ENCODE measurements at places on chromosomes 6 and 20. TPM values are rescaled to one million over a fixed set of nuclear protein-coding genes. Genes with fewer than 3 reads are reported as not detected.

The FERMT1 gene
- 17.4 TPM for total RNA-seq

The GRIK2 gene
- 0.34 TPM for total RNA-seq

The ATP6V1G2 gene
- total RNA-seq, result 0.64 TPM

The LZTS3 gene
- total RNA-seq, result 3.2 TPM

The LINC00237 gene
- not detected for total RNA-seq

The KIFC1 gene
- 47.9 TPM for total RNA-seq

The LRP11 gene
- 37.9 TPM for total RNA-seq

The PDYN gene
- total RNA-seq, result not detected

The PRSS16 gene
- total RNA-seq, result 3.4 TPM

The KCNK16 gene
- not detected for total RNA-seq

The UNC93A gene
- total RNA-seq, result not detected

The SIRT5 gene
- total RNA-seq, result 3.9 TPM

The MAP3K4 gene
- total RNA-seq, result 13.1 TPM

The MUCL3 gene
- total RNA-seq, result 0.06 TPM

The MEP1A gene
- not detected for total RNA-seq

The OLIG3 gene
- total RNA-seq, result not detected

The C20orf204 gene
- 0.62 TPM for total RNA-seq

The SAMD10 gene
- total RNA-seq, result not detected

The CUTA gene
- 214 TPM for total RNA-seq

The SLC22A7 gene
- total RNA-seq, result not detected

The NDUFAF4 gene
- 51.4 TPM for total RNA-seq

The HDGFL1 gene
- total RNA-seq, result not detected

The TRIM15 gene
- 0.09 TPM for total RNA-seq

The ARMH2 gene
- total RNA-seq, result not detected

The DEFB132 gene
- not detected for total RNA-seq

The FIG4 gene
- 4.0 TPM for total RNA-seq

The ERVFRD-1 gene
- total RNA-seq, result not detected

The TFAP2A gene
- total RNA-seq, result 16.9 TPM

The SYTL3 gene
- total RNA-seq, result 0.98 TPM

The GPR6 gene
- not detected for total RNA-seq

The CDH26 gene
- total RNA-seq, result 0.14 TPM

The MUC21 gene
- total RNA-seq, result not detected

The SOX4 gene
- total RNA-seq, result 11.8 TPM

The ZNF133 gene
- total RNA-seq, result 9.0 TPM

The ASIP gene
- not detected for total RNA-seq

The RIMS1 gene
- total RNA-seq, result not detected

The ADGB gene
- not detected for total RNA-seq

The FAM217A gene
- total RNA-seq, result not detected

The C20orf144 gene
- total RNA-seq, result 0.13 TPM

The TSPO2 gene
- not detected for total RNA-seq

All from A549 treated with CORT108297 at 1 μM for 4 hours (cell line).